ENCODE measurements at places on chromosomes 12 and 14. TPM values are rescaled to one million over a fixed set of nuclear protein-coding genes. Genes with fewer than 3 reads are reported as not detected.

Gene KRT4
- total RNA-seq: not detected

- DNase-seq: no peak
These were observed 49.4 kb downstream of the MAGOHB start for GRCh38 chr12:10563966-10564365.

Gene KRT71
- total RNA-seq: not detected

Gene AQP6
- total RNA-seq: 0.79 TPM
